ENCODE measurements at places on chromosomes 1 and 21. TPM values are rescaled to one million over a fixed set of nuclear protein-coding genes. Genes with fewer than 3 reads are reported as not detected.
A peak's percentile ranks its signal among the peaks of the same experiment; 100 is the strongest.

The FCRL6 gene
- not detected for total RNA-seq

The OR2G6 gene
- total RNA-seq: not detected

DNA sequence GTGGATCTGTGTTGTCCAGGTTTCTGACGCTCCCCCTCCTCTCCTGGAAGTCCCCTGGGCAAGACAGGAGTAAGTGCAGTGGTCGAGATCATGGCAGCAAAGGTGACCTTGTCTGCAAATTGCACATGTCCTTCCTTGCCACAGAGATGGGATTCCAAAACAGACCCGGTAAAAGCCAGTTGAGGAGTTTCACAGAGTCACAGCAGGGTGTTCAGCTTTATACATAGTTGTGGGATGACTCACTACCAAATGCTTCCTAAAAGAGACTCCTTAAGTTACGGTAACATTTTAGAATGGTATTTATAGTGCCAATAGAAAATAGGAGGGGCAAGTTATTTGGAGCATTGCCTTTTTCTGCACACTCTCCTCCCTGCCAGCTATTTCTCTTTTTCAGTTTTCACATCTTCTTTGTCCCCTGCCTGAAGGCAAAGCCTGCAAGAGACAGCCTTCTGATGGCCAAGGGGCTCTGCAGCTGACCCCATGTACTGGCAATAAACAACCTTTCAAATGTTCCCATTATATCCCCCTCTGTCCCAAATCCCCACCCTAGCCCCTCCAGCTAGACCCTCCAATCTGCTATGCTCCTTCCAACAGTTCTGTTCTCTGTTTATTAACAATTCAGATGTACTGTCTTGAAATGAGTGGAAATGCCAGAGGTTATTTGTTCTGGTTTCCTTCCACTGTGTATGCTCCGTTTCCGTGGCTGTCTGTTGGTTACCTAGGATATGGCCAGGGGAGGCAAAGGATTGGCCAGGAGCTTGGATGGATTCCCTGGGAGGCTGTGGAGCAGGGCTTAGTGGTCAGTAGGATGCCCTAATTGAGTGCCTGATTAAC lies 115.0 kb downstream of the TGFB2 start:
- DNase-seq: peak; percentile 45

- DNase-seq: no peak
Observed at GRCh38 chr1:61157468-61157987, 75.2 kb downstream of the NFIA start.

The ZBTB21 gene
- total RNA-seq: 14.5 TPM

The GPX7 gene
- total RNA-seq: not detected

DNA sequence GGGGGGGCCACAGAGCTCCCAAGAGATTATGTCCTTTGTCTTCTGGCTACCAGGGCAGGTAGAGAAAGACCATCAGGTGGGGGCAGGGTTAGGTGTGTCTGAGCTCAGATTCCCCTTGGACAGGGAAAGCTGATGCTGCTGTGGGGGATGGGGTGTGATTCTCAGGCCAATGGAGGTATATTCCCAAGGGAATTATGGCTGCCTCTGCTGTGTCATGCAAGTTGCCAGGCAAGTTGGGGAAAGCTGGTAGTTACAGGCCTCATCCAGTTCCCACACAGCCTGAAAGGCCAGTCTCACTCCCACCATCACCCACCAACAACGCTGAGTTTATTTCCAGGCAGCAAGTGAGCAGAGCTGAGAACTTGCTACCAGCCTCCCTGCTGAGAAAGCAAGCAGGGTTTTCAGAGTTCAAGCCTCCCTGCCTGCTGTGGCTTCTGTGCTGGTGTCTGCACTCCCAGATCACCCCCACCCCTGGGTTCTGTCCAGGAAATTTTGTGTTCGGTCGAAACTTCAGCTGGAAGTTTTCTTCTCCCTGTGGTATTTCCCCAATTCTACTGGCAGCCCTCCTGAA lies 21.3 kb downstream of the IFI16 start:
- no peak for DNase-seq

- no peak for DNase-seq
Observed at GRCh38 chr1:98849969-98850636, 154.6 kb downstream of the PLPPR5 start.

The KIF21B gene
- 5.9 TPM for total RNA-seq

DNA sequence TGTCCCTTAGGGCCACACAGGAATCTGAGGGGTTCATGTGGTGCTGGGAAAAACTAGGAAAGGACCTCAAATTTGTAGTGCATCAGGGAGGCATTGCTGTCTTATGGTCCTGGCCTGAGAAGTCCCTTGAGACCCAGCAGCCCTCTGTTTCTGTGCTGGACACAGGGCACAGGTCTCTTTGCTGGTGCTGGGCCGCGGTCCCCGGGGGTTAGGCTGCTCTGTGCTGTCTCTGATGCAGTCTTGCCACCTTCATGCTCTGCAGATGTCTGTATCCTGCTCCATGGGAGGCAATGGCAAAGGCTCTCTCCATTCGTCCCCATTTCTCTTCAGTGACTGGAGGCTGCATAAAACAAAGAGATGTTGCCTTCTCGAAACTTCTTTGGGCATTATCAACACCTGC lies 13.0 kb downstream of the EDARADD start:
- no peak for DNase-seq

The KCNH1 gene
- not detected for total RNA-seq

DNA sequence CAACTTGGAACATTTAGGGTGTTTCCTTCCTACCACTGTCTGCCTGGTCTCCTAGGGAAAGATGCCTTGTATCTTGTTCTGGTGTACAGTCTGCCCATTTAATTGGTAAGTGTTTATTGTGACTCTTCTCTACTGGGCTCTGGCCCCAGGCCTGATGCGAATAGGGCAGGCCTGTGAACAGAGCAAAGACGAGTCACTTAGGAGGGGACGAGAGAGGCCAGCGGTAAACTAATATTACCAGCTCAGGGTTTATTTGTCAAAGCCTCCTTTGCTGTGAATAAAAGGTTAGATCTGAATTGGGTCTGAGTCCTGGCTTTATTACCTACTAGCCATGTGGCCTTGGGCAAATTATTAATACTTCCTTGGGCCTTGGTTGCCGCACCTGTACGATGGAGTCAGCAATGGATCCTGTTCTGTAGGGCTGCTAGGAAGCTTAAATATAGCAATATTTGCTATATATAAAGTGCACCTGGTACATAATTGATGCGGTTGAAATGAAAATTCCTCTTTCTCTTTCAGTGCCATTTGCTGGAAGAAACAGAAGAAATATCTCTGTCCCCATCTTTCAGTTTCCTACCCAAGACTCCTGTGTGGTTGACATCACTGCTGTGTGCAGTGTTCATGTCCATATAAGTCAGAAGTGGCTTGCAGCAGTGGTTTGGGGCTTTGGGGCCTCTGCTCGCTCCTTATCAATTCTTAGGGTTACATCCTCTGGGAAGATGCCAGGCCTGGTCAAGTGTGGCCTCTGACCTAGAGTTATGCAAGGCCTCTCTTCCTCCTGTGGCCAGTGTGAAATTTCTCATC lies 32.4 kb downstream of the MAPKAPK2 start:
- DNase-seq: no peak

- DNase-seq: no peak
Observed at GRCh38 chr1:99674115-99675064, 28.5 kb downstream of the PALMD start.

DNA sequence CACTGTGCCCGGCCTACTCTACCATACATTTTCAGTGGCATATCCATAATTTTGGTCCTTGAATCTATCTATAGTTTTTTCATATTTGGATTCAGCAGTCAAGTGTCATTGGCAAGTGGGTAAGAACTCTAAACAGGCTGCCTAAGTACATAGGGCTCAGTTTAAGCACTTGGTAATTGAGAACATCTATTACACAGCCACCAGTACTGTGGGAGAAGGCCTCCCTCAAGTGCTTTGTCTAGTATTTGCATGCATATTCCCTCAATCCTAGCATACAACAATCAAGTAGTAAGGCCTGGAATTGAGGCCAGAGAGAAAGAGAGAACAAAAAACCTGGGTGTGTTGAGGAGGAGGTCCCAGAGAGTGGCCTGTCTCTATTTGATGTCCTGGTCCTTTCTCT lies 325.2 kb downstream of the USP25 start:
- DNase-seq: no peak

The ERICH3 gene
- 0.15 TPM for total RNA-seq

The NLRP3 gene
- total RNA-seq: 0.32 TPM

DNA sequence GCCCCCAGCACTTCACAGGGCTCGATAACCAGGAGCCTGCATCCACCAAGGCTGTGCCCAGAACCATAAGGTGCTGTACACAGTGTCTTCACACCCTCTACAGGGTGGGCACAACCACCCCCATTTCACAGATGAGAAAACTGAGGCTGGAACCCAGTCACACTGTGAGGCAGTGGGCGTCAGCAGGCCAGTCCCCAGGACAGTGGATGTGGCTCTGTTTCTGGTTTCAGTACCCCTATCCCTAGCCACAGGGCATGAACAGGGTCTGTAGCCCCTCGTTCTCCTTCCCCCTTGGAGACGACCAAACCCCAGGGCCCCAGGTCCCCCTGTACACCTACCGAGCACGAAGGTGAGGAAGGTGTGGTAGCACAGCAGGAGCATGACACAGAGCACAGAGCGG lies 27.6 kb downstream of the TTC39A start:
- DNase-seq: no peak

The RIPPLY3 gene
- 0.17 TPM for total RNA-seq

DNA sequence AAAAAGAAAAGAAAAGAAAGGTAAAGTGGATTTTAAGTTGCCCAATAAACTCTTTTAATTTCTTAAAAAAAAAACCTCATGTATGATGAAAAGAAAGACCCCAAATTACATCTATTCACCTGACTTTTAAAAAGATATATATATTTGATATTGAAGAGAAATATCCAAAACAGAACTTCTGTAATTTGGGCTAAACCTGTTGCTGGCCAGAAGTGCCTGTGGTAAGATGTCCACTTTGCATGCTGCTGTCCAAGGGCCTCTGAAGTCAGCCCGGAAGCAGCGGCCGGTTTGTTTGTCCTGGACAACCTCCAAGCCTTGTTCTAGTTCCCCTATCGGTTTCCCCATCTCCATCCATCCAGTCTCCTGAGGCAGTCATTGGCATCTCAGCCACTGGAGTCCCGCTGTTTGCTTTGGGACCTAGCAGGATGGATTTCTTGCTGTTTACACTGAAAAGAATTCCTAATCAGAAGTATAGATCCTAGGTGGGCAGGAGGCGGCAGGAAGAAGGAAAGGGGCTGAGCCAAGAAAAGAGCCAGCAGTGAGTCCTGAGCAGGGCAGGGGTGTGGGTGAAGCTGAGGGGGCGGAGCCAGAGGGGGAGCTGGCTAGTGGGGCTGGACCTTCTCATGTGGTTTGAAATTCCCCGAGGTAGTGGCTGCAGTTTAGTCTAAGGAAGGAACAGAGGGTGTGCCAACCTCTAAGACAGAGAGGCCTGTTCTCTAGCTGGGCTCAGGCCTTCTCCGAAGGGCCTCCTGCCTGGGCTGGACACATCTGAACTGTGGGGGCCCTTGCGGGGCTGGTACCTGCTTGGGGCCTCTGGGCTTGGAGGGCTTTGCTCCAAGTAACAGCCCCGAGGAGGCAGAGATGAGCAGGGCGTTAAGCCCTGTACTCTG lies 3.3 kb downstream of the NCMAP start:
- DNase-seq: peak; percentile 83
